ENCODE measurements at places on chromosomes 1 and 21. TPM values are rescaled to one million over a fixed set of nuclear protein-coding genes. Genes with fewer than 3 reads are reported as not detected.

CFHR2 gene
- not detected for total RNA-seq

ADAMTS1 gene
- 0.17 TPM for total RNA-seq

SESN2 gene
- total RNA-seq, result 9.2 TPM

MTARC2 gene
- 12.5 TPM for total RNA-seq

CDCA8 gene
- 48.4 TPM for total RNA-seq

KCNJ9 gene
- total RNA-seq, result not detected

GDAP2 gene
- 6.8 TPM for total RNA-seq

CD52 gene
- total RNA-seq, result not detected

CAMK1G gene
- 0.09 TPM for total RNA-seq

SMIM34 gene
- total RNA-seq, result not detected

URB1 gene
- 13.3 TPM for total RNA-seq

KRTAP10-10 gene
- total RNA-seq, result not detected

TMEM59 gene
- 123 TPM for total RNA-seq

PLCH2 gene
- total RNA-seq, result 0.19 TPM

INAVA gene
- 37.0 TPM for total RNA-seq

L1TD1 gene
- total RNA-seq, result not detected

CYP4A11 gene
- total RNA-seq, result not detected

CHI3L1 gene
- total RNA-seq, result not detected

TDRD5 gene
- total RNA-seq, result 0.09 TPM

FMO5 gene
- 0.18 TPM for total RNA-seq

AADACL4 gene
- total RNA-seq, result not detected

TMEM50A gene
- 77.2 TPM for total RNA-seq
